Renal cortex interstitium (tissue), 15 donors: ENCODE measurements at places on chromosomes 12 and 14.

DNA sequence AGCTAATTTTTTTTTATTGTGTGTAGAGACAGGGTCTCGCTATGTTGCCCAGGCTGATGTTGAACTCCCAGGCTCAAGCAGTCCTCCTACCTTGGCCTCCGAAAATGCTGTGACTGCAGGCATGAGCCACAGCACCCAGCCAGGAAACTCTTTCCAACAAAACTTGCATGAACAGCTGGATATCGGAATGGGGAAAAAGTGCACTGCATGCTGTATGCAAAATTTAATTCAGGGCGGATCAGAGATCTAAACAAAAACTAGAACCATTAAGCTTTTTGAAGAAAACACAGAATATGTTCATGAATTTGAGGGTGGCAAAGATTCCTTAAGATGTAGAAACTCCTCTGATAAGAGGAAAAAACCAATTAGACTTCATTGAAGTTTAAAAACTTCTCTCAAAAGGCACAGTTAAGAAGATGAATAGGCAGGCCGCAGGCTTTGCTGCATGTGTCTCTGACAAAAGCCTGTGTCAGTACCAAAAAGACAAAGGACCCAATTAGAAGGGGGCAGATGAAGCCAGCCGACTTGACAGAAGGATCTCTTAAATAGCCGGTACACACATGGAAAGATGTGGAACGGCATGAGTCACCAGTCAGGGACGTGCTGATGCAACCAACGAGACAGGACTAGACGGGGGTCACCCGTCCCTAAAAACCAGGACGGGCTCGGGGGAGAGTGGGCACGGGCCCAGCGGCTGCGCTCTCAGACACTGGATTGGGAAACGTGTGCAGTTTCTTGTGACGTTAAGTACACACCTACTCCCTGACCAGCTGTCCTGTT, 34.8 kb upstream of the MMP17 start:
- DNase-seq: no peak

GRCh38 chr14:90301668-90302090, 30.1 kb downstream of the NRDE2 start:
- DNase-seq: peak; percentile 41

- DNase-seq: no peak
Measured at GRCh38 chr12:104478396-104479122, 21.8 kb downstream of the CHST11 start.

DNA sequence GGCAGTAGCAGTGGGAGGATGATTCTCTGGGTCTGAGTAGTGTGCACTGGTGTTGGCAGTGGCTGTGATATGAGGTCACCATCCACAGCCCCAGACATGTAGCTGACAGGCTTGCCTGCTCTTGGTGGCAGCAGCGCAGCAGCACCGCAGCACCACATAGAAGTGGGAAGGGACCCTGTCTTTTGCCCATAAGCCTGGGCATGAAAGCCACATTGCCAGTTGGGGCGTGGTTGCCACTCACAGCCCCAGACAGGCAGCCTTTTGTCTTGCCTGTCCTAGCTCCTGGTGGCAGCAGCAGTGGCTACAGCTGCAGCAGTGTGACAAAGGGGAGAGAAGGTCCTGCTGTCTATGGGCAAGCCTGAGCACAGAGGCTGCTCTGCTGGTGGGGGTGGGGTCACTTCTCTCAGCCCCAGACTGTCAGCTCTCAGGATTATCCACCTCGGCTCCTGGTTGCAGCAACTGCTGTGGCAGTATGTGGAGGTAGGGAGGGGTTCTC, 71.5 kb downstream of the BRMS1L start:
- no peak for DNase-seq

- DNase-seq: no peak
Measured at GRCh38 chr12:26010293-26010821, 51.9 kb downstream of the RASSF8 start.

DNA sequence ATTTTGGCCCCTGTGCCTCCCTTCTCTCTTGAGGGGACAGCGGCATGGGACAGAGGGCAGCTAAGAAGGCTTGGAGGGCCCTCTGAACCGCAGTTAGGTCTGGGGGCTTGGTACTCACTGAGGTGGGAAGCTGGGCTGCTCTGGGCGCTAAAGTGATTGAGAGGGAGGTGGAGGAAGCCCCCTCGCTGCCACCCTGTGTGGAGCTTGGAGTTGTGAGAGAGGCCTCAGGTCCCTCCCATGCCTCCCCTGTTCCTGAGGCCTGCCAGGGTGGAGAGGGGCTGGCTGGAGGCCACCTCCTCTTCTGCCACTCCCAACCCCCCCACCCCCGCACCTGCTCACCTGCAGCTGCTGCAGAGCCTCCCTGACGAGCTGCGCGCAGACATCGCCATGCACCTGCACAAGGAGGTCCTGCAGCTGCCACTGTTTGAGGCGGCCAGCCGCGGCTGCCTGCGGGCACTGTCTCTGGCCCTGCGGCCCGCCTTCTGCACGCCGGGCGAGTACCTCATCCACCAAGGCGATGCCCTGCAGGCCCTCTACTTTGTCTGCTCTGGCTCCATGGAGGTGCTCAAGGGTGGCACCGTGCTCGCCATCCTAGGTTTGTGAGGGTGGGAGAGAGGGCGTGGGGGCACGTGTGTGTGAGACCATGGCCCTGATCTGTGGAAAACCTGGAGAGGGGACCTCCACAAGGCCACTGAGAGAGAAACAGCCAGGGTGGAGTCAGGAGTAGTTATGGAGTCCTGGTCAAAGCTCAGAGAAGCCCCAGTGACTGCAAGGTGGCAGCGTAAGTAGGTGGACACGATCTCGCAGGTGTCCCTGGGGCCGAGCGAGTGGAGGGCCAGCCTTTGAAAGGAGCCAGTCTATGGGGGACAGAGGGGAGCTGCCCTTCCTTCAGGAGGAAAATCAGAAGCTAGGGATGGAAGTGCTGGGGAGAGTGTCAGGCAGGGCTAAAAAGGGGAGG, 11.2 kb downstream of the KCNH3 start:
- no peak for DNase-seq
